ENCODE measurements at places on chromosomes 2 and 18.
A peak's percentile ranks its signal among the peaks of the same experiment; 100 is the strongest.

GRCh38 chr2:55236992-55237543 lies 4.6 kb downstream of the RPS27A start:
- DNase-seq: no peak

DNA sequence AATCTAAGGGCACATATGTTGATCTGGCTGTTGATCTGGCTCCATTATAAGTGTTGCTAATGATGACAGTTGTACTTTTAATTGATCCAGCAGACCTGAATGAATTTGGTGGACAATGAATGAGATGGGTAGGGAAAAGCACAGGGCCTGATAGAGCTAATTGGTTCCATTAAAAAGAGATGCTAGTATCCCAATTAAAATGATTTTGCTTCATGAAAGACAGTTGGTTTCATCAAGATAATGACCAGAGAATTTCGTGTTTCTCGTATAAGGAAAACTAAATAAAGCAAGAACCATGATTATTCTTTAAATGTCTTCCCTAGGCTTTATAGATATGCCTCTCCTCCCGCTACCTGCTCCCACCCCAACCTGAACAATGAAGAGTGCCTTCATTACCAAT lies 108.6 kb upstream of the LRRTM1 start:
- no peak for DNase-seq

GRCh38 chr2:148616662-148617061 lies 27.9 kb upstream of the EPC2 start:
- no peak for DNase-seq

- no peak for DNase-seq
These were observed 4.7 kb upstream of the CXCR4 start for GRCh38 chr2:136122661-136123060.

- DNase-seq: no peak
These were observed 420.6 kb downstream of the ZEB2 start for GRCh38 chr2:144099340-144099739.

- no peak for DNase-seq
These were observed 68.8 kb downstream of the UNC80 start for GRCh38 chr2:209840434-209840833.

GRCh38 chr18:70289351-70290312 lies 787 bp downstream of the SOCS6 start:
- no peak for DNase-seq

DNA sequence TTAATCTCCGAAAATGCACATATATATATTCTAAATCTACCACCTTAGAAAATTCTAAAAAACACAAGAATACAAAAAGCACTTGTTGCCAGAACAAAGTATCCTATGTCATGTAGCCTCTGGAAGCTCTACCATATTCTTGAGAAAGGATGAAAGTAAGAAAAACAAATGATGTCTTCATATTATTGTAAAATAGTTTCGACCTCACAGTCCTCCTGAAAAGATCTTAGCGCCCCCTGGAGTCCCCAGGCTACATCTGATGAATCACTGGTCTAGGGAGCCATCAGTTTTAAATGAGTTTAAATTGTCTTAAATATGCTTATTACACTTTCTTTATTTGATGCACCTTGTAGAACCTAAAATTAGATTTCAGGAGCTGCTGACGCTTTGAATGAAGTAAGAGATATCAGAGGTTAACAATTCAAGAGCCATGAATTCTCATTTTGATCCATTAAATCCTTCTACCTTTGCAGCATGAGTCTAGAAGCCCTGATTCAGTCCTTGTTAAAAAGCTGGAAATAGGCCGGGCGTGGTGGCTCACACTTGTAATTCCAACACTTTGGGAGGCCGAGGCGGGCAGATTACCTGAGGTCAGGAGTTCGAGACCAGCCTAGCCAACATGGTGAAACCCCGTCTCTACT lies 138.8 kb downstream of the MCFD2 start:
- peak; percentile 55 for DNase-seq

GRCh38 chr18:35024196-35024595 lies 17.0 kb upstream of the MAPRE2 start:
- no peak for DNase-seq

DNA sequence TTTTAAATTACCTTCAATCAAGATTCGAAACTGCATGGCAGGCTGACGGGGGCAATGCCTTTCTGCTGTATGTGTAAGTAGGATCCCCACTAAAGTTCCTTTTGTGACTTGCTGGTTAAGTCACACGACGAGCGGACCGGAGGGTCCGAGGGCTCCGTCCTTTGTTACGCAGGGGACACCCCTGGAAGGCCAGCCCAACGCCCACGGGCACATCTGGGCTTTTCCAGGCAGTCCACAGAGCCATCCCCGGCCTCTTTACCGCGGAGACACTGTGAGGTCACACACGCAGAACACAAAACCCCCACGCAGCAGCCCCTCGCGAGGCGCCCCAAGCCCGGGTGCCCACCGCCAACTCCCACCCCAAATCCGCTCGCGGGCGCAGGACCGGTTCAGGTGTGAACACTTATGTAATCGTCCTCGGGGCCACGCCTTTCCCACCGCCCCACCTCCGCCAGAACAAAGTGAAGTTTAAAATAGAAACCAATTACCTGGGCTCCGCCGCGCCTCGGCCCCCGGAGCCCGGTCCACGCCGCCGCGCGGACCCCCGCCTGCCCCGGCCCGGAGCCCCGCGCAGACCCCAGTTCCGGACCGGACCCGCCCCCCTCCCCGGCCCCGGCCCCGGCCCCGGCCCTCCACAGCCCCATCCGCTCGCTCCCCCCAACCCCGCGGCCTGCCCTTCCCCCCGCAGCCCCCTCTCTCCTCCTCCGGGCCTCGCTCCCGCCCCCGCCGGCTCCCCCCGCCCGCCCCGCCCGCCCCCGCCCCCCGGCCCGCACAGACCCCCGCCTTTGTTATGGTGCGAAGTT lies 4.2 kb downstream of the ZNF516 start:
- DNase-seq: no peak

GRCh38 chr2:152432765-152433164 lies 97.8 kb downstream of the FMNL2 start:
- no peak for DNase-seq

GRCh38 chr2:20181761-20182160 lies 43.2 kb downstream of the SDC1 start:
- no peak for DNase-seq

GRCh38 chr2:27545348-27546141 lies 37.3 kb upstream of the ZNF512 start:
- DNase-seq: no peak

DNA sequence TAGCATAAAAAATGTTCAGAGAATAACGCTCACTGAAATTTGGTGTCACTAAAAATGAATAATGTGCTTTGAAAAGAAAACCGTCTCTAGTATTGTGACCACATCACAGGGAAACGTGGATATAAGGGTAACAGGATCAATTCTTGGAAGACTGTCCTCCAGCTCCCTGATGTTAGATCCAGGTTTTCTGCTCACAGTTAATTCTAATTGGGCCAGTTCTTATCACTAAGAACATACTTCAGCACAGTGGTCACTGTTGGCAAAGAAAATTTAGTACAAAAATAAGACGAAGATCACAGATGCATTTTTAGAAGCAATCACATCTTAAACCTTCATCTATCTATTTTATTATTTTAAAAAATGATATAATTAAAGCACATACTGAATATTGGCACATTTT lies 57.0 kb upstream of the CD226 start:
- no peak for DNase-seq

- no peak for DNase-seq
These were observed 113.7 kb downstream of the OSR1 start for GRCh38 chr2:19244460-19245363.

GRCh38 chr18:72720116-72720515 lies 147.7 kb downstream of the NETO1 start:
- no peak for DNase-seq

DNA sequence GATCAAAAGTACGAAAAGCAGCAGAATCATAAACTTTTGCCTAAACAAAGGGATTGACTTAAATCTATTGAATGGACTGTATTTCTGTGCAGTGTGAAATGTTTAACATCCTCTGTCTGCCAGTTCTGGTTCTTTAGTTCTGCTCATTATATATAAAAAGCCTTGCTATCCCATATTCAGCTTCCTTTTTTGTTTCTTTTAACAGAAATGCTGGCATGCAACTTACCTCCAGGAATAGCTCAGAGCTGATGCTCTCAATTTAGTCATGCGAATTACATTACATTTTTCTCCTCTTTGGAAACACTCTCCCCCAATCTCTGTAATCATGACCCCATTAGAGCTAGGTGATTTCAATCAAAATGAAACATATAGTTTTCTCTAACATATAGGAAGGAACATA lies 73.6 kb downstream of the SPHKAP start:
- no peak for DNase-seq

GRCh38 chr2:100040906-100041305 lies 101.5 kb downstream of the AFF3 start:
- no peak for DNase-seq

GRCh38 chr2:200744201-200744602 lies 67.5 kb upstream of the BZW1 start:
- DNase-seq: no peak

GRCh38 chr2:183881978-183882377 lies 716.4 kb upstream of the ZNF804A start:
- no peak for DNase-seq

DNA sequence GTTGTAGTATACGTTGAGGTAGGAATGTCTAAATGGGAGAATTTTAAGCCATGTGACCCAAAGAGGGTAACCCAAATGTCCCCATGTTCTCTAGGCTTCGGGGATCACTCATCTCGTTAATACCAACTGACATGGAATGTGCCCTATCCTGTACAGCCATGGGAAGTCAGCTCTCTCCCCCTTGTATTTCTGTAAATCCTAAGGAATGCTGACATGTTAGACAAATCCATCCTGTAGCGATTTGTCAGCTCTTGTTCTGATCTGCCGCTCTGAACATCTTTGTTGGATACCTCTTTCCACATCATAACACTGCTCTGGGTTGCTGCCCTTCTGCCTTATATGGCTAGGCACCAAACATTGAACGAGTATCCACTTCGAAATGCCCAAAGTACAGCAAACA lies 350.6 kb downstream of the RND3 start:
- DNase-seq: no peak

DNA sequence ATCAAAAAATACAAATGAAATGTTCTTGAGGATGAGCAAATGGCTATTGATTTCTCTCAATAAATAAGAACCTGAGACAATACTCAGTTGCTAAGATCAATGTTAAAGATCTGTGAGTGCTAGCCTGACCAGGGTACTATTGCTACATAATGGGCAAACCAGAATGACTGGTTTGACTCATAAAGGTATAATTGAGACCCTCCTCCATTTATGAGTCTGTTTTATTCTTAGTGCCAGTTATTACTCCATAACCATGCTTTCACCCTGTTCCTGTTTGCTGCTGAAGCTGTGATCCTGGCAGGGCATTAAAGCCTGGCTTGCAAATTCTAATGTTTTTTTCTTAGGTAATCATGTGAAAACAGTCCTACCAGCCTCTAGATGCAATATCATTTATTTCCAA lies 56.6 kb upstream of the PPM1B start:
- no peak for DNase-seq

DNA sequence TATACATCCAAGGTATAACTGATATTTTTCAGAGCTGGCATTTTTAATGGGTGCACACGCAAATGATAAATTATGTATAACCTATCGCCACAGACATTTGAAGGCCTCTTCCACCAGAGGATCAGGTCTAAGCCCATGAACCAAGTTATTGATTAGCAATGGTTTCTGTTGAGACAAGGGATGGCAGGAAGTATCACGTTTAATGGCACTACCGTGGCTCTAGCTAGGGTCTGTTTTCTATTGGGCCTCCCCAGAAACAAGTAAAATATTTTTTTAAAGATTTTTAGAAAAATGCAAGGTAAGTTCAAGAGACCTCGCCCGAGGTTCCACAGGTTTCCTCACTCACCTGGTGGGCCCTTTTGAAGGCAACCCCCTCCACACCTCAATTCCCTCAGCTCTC lies 667 bp downstream of the GFPT1 start:
- no peak for DNase-seq

- peak; percentile 50 for DNase-seq
These were observed 6.2 kb downstream of the NAB1 start for GRCh38 chr2:190655113-190655512.

DNA sequence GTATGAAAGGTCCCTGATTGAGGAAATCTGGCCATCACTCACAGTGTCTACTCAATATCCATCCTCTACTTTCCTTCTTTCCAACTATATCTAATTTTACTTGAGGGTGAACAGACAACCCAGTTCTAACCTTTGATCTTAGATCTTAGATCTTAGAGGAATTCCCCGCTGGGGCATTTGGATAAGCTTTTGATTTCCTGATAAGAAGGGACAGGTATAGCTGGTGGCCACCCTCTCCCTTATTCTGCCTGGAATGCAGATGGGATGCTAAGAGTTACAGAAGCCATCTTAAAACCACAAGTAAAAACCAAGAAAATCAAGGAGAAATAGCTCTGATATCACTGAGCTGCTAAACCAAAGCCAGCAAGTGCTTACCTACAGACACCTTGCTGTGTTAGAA lies 77.2 kb upstream of the ACSL3 start:
- DNase-seq: no peak

DNA sequence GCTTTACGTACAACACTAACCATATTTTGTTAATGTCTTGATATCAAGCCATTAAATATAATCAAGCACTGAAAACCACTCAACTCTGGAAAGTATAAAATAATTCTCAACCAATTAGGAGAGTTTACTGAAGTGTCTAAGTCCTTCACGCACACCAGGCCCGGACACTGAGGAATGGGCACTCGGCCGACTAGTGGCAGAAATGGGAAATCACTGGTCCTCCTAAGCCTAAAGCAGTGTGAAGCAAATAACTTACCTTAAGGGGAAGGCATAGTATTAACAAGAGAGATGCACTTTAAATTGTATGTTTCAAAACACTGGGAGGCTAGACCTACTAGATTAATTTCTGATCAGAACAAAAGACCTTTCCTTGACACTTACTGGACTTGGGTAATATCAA lies 45.7 kb downstream of the FAM210A start:
- no peak for DNase-seq

DNA sequence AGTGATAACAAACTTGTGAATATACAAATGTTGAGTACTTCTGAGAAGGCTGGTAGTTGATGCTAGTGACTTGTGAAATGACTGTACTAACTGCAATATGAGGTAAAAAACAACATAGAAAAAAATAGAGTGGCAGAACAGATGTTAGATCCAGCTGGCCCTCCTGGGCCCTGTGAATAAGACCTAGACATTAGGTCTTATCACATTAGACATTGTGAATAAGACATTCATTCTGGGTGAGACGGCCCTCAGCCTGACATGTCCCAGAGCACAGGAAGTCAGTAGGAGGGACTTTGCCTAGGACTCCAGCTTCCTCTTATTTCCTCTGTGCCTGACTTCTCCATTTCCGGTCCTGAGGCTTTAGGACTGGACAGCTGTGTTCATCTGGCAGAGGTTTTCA lies 22.9 kb downstream of the DOK1 start:
- DNase-seq: peak; percentile 14

DNA sequence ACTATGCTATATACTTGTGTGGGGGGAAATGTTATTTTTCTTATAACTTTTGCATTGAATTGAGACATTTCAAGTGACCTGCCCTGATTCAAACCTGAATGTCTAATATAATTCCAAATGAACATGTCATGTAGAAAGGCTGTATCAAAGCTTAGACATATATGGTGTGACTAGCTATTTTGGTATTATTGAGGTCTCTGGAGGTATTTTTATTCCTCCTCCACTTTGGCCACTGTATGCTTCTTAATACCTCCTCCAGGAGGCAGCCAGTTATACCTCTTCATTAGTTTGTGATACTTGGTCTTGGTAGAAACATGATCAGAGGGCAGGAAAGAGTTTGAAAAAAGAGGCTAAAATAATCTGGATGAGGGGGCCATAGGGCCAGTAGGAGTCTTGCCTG lies 217.1 kb downstream of the TCF4 start:
- DNase-seq: no peak

Measured in NCI-H1694 treated with DMSO at 0.1 percent for 48 hours (cell line).